Type B pancreatic cell (in vitro differentiated cells): ENCODE measurements at places on chromosomes 3 and 15. TPM values are rescaled to one million over a fixed set of nuclear protein-coding genes. Genes with fewer than 3 reads are reported as not detected.

Gene ZNF662
- 0.48 TPM in 1 of 2 replicates, not detected in the other for total RNA-seq

GRCh38 chr15:74657846-74658245, 38.0 kb downstream of the EDC3 start:
- H3K36me3 ChIP-seq: peaks cover 16% of the 10 kb centered on the region
- no peak for DNase-seq
- H3K27ac ChIP-seq: peak overlapping the region; percentile 81
- H3K4me3 ChIP-seq: no peak overlapping the region

Gene SKOR1
- total RNA-seq: 0.29 and 0.65 TPM in 2 replicates

Gene CPNE9
- 0.34 and 0.59 TPM in 2 replicates for total RNA-seq

DNA sequence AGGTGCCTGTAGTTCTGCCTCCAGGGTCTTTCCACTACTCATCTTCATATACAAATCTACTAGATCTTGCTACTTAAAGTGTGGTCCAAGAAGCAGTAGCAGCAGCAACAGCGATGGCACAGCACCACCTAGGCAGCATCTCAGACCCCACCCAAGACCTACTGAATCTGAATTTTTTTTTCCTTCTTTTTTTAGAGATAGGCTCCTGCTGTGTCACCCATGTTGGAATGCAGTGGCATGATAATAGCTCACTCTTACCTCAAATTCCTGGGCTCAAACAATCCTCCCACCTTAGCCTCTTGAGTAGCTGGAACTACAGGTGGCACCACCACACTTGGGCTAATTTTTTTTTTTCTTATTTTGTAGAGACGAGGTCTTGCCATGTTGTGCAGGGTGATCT, 346.7 kb upstream of the TGFBR2 start:
- no peak overlapping the region for H3K4me3 ChIP-seq
- H3K27me3 ChIP-seq: no peaks in the 10 kb centered on the region
- no peaks in the 10 kb centered on the region for H3K36me3 ChIP-seq
- no peak overlapping the region for H3K27ac ChIP-seq
- no peaks in the 10 kb centered on the region for H3K4me1 ChIP-seq

DNA sequence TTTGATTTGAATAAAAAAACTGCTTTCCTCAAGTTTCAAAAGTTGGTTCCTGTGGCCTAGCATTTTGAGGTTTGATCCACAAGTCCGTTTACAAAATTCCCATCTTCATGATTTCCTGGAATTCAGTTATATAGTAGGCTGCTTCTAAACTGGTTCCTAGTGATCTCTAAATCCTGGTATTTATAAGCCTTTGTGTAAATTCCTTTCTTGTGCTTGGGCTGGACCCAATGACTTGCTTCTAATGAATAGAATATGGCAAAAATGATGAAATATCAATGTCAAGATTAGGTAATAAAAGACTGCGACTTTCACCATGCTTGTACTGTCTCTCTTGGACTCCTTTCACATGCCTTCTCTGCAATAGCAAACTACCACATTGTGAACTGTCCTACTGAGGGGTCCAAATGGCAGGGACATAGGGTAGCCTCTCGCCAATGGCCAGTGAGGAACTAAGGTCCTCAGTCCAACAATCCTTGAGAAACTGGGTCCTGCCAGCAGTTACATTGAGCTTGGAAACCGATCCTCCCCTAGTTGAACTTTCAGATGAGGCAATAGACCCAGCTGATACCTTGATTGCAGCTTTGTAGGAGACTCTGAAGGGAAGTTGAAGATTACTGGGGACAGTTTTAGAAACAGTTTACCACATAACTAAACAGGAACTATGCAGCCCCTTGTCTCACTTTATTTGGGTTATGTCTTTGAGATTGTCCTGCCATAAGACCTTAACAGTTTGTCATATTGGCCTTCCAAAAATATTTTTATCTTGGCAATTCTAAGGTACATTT, 303.9 kb upstream of the TBC1D5 start:
- DNase-seq: no peak
- H3K4me1 ChIP-seq: peaks cover 2% of the 10 kb centered on the region
- no peak overlapping the region for H3K27ac ChIP-seq
- H3K4me3 ChIP-seq: no peak overlapping the region
- peaks cover 3% of the 10 kb centered on the region for H3K36me3 ChIP-seq

Gene CLEC3B
- total RNA-seq: 0.43 and 1.2 TPM in 2 replicates

Gene UCN2
- 0.72 and 0.83 TPM in 2 replicates for total RNA-seq

GRCh38 chr15:27690290-27690689, 408.8 kb downstream of the OCA2 start:
- H3K27me3 ChIP-seq: no peaks in the 10 kb centered on the region
- no peak overlapping the region for H3K4me3 ChIP-seq
- no peaks in the 10 kb centered on the region for H3K4me1 ChIP-seq
- no peak for DNase-seq
- no peak overlapping the region for H3K27ac ChIP-seq

- no peak for DNase-seq
- H3K36me3 ChIP-seq: no peaks in the 10 kb centered on the region
- no peak overlapping the region for H3K4me3 ChIP-seq
- no peaks in the 10 kb centered on the region for H3K4me1 ChIP-seq
- no peaks in the 10 kb centered on the region for H3K27me3 ChIP-seq
These were observed 163.0 kb upstream of the TMCO5A start for GRCh38 chr15:37771465-37771864.

Gene MOBP
- not detected in 2 replicates for total RNA-seq

DNA sequence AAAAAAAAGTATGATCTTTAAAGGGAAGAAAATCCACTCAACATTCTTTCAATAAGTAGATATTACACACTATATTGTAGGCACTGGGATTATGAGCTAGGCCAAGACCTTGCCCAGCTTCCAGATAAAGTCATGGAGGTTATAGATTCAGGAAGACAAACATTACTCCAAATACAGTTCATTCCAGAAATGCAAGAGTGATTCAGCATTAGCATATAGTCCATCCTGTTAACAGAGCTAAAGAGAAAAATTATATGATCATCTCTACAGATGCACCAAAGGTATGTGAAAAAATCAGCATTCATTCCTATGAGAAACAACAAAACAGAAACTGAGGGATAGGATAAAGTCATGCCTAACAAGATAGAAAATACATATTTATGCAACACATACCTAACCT, 42.1 kb upstream of the NSMCE3 start:
- H3K27me3 ChIP-seq: peaks cover 2% of the 10 kb centered on the region
- H3K27ac ChIP-seq: no peak overlapping the region
- H3K4me3 ChIP-seq: no peak overlapping the region
- H3K36me3 ChIP-seq: no peaks in the 10 kb centered on the region
- H3K4me1 ChIP-seq: no peaks in the 10 kb centered on the region
- no peak for DNase-seq

- no peak overlapping the region for H3K27ac ChIP-seq
- H3K36me3 ChIP-seq: no peaks in the 10 kb centered on the region
- H3K27me3 ChIP-seq: no peaks in the 10 kb centered on the region
- no peak for DNase-seq
- H3K4me3 ChIP-seq: no peak overlapping the region
- H3K4me1 ChIP-seq: no peaks in the 10 kb centered on the region
These were observed 29.1 kb upstream of the TBC1D23 start for GRCh38 chr3:100231668-100232067.

Gene ZDHHC3
- total RNA-seq: 83.6 and 112 TPM in 2 replicates

Gene EFCC1
- total RNA-seq: 0.29 and 2.2 TPM in 2 replicates

Gene EPM2AIP1
- total RNA-seq: 27.5 and 29.2 TPM in 2 replicates

GRCh38 chr3:46830801-46831200, 32.4 kb downstream of the MYL3 start:
- no peak for DNase-seq
- no peaks in the 10 kb centered on the region for H3K27me3 ChIP-seq
- peak overlapping the region; percentile 36 for H3K27ac ChIP-seq
- H3K36me3 ChIP-seq: peaks cover 10% of the 10 kb centered on the region
- H3K4me1 ChIP-seq: no peaks in the 10 kb centered on the region

DNA sequence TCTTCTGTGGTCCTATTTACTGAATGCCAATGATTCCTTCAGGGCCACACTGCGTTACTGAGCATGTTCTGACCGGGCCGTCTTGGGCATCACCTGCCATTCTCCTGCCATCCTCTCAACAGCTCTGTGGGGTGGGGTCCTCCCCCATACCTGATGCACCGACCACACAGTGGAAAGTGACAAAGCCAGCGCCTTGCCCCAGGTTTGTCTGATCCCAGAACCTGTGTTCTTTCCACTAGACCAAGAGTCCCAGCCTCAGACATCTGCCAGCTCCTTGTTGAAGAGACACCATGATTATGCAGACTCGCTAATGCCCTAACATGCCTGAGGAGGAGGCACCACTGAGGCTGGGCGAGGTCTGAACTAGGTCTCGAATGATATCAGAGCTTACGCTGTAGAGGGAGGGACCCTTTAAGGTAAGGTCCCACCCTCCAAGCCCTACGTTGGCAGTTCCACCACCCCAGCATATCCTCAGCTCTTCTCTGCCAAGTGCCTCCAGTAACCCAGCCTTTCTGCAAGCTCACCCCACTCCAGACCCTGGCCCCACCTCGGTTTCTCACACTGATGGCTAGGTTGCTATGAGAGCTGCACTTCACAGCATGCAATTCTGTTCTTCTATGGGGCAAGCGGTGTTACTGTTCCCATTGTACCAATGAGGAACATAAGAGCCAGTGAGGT, 29.8 kb upstream of the PLXNA1 start:
- no peak for DNase-seq
- no peaks in the 10 kb centered on the region for H3K27me3 ChIP-seq
- peaks cover 4% of the 10 kb centered on the region for H3K4me1 ChIP-seq
- H3K4me3 ChIP-seq: no peak overlapping the region

Gene ERICH6
- total RNA-seq: not detected in 2 replicates

DNA sequence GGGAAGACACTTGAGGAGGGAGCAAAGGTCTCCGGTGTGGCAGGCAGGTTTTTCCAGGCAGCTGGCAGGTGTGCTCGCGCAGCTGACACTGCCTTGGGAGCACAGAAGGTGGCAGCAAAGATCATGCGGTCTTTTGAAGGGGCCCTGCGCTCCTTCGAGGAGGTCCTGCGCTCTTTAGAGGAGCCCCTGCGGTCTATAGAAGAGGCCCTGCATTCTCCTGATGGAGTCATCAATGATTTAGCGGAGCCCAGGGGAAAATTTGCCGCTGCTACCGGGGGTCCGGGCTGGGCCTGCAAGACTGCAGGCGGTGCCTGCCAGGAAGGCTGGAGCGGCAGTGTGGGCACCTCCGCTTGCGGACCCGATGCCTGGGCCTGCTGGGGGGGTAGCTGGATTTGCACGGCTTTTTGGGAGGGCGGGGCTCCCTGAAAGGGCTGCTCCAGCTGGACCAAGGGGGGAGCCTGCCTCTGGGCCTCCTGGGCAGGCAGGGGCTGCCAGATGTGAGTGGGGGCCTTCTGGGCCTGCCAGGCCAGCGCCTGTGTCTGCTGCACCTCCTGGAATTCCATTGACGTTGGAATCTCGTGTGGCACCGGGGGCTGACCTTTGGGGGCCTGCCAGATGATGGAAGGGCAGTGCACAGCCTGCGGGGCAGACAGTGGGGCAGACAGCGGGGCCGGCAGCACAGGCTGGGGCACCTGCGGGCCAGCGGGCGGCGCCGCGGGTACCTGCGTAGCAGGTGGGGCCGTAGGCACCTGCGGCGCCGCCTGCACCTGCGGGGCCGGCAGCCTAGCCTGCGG, 2.1 kb downstream of the MAGEL2 start:
- H3K36me3 ChIP-seq: no peaks in the 10 kb centered on the region
- no peaks in the 10 kb centered on the region for H3K4me1 ChIP-seq
- no peak for DNase-seq

GRCh38 chr15:52284164-52284563, 11.4 kb downstream of the MYO5C start:
- peaks cover 15% of the 10 kb centered on the region for H3K4me1 ChIP-seq
- DNase-seq: no peak
- no peaks in the 10 kb centered on the region for H3K27me3 ChIP-seq
- peaks cover 8% of the 10 kb centered on the region for H3K36me3 ChIP-seq
- no peak overlapping the region for H3K4me3 ChIP-seq

Gene NMNAT3
- total RNA-seq: 7.1 and 9.1 TPM in 2 replicates

DNA sequence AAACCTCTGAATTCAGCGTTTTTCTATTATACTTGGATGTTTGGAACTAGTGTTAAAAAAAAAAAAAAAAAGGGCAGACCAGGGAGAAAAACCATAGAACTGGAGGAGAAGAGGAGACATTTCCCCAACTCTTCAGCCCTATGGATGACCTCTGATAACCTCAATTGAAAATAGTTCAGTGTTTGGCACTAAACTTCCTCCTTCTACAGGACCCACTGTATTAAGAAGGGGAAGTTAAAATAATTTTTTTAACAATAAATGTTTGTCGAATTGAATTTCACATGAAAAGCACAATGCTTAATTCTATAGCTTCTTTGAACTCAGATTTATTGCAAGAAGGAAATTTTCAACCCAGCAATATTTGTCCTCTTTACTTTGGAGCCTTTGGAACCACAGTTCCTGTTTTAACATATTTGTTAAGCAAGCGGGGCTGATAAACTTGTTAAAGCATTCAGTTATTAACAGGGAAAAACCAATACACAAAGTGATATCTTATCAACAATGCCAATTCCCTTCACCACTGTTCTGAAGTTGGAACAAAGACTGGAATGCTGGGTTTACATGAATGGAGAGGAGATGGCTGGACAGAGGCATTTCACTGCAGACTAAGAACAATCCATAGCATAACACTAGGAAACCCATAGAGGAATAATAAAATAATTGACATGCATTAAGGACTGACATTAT, 3.1 kb upstream of the A4GNT start:
- H3K27ac ChIP-seq: no peak overlapping the region
- H3K27me3 ChIP-seq: peaks cover 13% of the 10 kb centered on the region
- H3K36me3 ChIP-seq: no peaks in the 10 kb centered on the region

GRCh38 chr15:50476143-50476542, 51.9 kb downstream of the USP8 start:
- no peak overlapping the region for H3K27ac ChIP-seq
- H3K4me1 ChIP-seq: no peaks in the 10 kb centered on the region
- no peak overlapping the region for H3K4me3 ChIP-seq
- H3K36me3 ChIP-seq: peaks cover 28% of the 10 kb centered on the region
- no peak for DNase-seq

Gene FANCD2
- total RNA-seq: 17.7 and 38.0 TPM in 2 replicates

DNA sequence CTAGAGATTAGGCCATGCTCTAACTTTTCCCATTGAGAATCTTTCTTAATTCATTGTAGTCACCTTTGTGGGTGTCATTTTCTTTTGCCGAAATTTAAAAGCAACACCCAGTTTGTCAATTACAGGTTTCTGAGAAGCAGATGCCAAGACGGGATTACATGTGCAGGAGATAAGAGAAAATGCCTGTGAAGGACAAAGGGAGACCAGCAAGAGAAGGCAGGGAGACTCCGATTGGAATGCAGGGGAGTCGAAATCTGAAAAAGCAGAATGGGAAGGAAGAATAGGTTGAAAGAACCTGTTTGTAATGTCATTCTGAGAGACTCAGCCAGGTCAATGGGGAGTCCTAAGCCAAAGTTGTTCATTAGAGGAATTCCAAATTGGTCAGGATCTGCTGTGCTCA, 3.6 kb upstream of the DPH6 start:
- no peak for DNase-seq
- H3K27ac ChIP-seq: no peak overlapping the region
- H3K36me3 ChIP-seq: peaks cover 4% of the 10 kb centered on the region
- no peak overlapping the region for H3K4me3 ChIP-seq
- no peaks in the 10 kb centered on the region for H3K27me3 ChIP-seq

- H3K4me3 ChIP-seq: no peak overlapping the region
- H3K36me3 ChIP-seq: peaks cover 29% of the 10 kb centered on the region
- H3K27ac ChIP-seq: no peak overlapping the region
- peaks cover 49% of the 10 kb centered on the region for H3K4me1 ChIP-seq
- no peak for DNase-seq
These were observed 34.3 kb upstream of the CEMIP start for GRCh38 chr15:80744826-80745225.

GRCh38 chr15:74429781-74430400, 3.9 kb downstream of the SEMA7A start:
- H3K4me1 ChIP-seq: peaks cover 17% of the 10 kb centered on the region
- DNase-seq: no peak
- no peak overlapping the region for H3K27ac ChIP-seq
- H3K4me3 ChIP-seq: peak overlapping the region; percentile 15
- H3K27me3 ChIP-seq: peaks cover 26% of the 10 kb centered on the region

Gene P2RY12
- total RNA-seq: not detected in 2 replicates
